ENCODE measurements at places on chromosomes 4 and X.

DNA sequence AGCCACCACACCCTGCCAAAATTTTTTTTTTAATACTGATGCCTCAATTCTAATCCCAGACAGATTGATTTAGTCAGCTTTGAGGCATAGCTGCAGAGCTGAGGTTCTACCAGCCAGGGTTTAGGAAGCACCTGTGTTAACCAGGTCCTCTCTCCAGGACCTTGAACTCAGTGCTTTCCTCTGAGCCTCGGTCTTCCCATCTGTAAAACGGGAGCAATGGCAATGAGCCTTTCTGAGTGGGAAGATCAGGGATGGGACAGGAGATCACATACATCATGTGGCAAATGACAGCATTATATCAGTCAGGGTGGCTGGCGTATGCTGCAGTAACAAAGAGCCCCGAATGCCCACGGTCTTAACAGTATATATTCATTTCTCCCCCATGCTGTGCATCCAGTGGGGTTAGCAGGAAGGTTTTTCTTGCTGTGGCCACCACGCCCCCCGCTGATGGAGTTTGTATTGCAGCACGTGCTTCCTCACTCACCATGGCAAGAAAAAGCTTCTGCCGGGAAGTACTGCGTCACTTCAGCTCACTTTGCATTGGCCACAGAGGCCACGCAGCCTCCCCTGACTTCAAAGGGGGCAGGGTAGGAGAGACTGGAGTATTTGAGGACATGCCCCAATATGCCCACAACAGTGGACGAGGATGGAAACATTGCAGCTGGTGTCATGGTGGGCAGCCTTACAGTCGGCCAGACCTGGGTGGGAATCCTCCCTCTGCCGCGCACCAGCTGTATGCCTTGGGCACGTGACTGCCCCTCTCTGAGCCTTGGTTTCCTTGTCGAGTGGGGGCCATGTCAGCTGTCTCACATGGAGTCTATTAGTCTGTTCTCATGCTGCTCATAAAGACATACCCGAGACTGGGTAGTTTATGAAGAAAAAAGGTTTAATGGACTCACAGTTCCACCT is 24.1 kb upstream of the MRFAP1 start:
- DNase-seq, result no peak

DNA sequence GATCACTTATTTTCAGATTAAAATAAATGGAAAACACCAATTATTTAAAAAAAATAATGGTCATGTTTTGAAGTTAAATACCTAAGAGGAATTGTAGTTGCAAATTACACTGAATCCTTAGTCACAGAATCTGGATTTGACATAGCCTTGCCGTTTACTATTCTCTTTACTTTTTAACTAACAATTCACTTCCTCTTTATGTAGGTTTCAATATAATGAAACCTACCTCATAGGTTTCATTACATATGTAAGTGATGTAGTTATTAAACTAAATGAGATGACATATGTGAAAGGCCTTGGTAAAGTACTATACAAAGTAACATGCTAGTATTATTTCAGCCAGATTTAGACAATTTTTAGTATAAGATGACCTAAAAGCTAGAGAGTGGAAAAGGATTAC is 6.5 kb downstream of the SPP1 start:
- no peak for DNase-seq

- no peak for DNase-seq
These were observed 1506.3 kb downstream of the ADGRL3 start for GRCh38 chr4:62706423-62706822.

DNA sequence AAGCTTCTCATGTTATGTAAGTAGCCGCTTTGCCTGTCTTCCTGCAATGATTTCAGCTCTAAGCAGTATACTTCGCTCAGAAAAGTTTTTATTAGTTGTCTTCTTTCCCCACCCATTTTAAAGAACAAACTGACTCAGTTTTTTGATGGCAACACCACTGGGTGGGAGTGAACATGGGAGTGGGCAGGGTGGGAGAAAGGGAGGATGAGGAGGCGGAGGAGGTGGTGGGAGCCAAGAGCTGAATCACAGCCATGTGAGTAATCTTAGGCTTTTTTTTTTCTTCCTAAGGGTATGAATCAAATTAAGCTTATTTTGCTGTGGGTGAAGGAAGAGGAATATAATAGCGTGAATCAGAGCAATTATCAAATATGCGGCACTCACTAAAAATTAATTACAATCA is 574.3 kb upstream of the DIPK2B start:
- DNase-seq, result no peak

DNA sequence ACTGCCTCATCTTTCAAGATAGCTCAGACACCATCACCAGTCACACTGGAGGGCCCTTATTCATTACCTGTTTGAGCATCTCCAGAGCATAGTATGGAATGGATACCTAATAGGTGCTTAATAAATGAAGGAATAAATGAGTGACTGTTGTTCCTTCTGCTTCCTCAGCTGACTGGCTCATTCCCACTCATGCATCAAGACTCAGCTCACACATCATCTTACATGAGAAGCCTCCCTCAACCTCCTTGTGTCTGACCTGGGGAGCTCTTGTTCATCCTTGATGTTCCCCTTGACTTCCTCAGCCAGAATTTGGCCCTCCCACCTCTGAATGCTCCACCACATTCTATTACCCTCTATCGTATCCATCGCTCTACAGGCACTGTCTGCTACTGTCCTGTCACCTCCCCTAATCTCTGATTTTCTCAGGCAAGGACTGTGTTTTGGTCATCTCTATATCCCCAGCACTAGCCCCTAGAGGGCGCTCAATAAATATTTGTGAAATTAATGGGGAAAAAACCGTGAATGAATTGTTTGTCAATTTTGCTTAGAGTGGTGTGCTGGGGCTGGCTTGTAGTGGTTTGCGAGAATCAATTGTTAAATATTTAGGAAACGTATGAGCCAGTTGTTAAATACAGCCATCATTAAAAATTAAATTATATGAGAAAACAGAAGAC is 88.3 kb downstream of the NHSL2 start:
- no peak for DNase-seq

DNA sequence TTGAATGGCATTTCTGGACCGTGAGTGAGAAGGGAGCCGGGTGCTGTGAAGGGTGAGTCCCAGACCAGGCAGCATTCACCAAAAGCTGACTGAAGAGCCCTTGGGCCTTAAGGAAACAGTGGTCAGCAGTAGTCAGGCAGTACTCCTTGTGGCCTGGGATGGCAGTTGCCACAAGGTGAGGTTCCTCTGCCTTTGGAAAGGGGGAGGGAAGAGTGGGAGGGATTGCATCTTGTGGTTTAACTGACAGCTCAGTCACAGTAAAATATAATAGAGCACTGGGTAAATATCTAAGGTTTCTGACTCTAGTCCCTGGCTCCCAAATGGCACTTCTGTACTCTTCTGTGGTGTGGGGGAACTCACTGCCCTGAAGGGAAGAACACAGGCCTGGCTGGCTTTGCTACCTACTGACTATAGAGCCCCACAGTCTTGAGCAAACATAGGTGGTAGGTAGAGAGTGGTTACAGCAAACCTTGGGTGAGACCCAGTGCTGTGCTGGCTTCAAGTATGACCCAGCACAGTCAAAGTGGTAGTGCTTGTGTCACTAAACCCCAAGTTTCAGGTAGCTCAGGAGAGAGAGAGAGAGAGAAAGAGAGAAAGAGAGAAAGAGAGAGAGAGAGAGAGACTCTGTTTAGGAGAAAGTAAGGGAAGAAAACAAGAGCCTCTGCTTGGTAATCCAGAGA is 154.2 kb downstream of the TEX11 start:
- DNase-seq, result no peak

- DNase-seq, result no peak
These were observed 19.4 kb downstream of the NKX6-1 start for GRCh38 chr4:84479663-84480062.

GRCh38 chr4:105120626-105121025 is 26.1 kb upstream of the TET2 start:
- DNase-seq, result no peak

GRCh38 chr4:184805462-184806228 is 20.1 kb downstream of the ACSL1 start:
- DNase-seq, result peak; percentile 82

- DNase-seq, result no peak
These were observed 48.5 kb downstream of the APOOL start for GRCh38 chrX:85052205-85052604.

DNA sequence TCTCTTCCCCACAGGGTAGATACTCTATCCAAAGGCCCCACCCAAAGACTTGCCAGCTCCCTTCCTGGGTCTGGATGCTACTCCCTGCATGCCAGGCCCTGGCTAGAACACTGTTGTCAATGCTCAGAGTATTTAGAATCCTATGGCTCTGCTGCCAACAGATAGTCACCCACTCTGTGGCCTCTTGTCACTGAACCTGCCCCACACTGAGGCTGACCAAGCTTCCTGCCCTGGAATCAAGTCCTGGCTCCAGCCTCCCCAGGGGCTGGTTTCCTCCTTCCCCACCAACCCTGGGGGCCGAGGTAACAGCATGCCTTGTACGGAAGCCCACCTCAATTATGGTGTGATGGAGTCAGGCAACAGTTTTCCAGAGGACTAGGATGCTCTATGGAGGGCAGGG is 63.3 kb downstream of the EFNB1 start:
- DNase-seq, result no peak

DNA sequence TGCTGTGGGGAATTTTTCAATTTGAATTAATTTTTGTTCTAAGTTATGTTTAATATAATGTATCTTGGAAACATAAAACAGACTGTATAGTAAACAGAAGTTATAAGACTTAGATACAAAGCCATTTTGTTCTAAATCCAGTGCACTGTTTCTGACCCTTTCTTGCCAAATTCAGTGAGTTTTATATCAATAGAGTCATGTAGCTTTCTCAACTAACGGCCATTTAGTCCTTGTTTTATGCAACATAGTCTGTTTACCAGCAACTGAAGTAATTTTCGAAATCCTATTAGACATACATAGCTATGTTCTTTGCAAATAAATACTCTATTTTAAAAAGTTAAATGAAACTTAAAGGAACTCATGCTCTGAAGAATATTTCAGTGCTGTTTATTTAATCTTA is 242.8 kb downstream of the ADGRL3 start:
- DNase-seq, result no peak

GRCh38 chr4:101184668-101185067 is 162.7 kb downstream of the PPP3CA start:
- DNase-seq, result no peak

DNA sequence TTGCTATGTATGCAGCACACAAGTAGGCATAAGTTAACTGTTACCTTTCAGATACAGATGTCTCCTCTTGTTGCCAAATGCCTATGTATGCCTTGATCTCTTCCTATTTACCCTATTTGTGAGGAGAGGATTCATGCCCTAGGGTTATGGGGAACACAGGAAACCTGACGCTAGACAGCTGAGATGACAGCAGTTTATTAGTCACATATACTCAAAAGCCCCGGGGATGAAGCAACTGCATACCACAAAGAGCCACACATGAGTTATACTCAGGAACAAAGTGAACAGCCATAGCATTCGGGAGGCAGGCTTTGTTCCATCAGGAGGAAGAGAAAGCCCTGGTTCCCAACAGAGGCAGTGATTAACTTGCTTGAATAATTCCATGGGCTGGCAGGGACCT is 1011.7 kb upstream of the PCDH7 start:
- DNase-seq, result no peak

- DNase-seq, result no peak
These were observed 75.6 kb downstream of the PRSS12 start for GRCh38 chr4:118277243-118277642.

DNA sequence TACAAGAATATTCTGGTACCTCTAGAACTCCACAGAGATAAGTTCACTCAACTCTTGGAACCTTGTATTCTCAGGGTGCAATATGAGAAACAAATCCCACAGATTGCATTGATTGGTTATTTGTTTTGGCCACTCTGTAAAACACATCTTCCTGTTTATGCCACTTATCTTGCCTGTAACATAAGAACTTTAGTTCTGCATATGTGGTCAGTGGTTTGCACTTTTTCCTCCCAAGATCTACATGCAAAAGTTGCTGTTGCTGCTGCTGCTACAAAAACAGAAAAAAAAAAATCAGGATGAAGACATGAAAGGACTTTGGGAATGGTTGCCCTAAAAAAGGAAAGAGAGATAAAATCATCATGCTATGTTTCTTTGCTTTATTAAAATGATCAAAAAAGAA is 9.6 kb downstream of the ODAPH start:
- DNase-seq, result no peak

DNA sequence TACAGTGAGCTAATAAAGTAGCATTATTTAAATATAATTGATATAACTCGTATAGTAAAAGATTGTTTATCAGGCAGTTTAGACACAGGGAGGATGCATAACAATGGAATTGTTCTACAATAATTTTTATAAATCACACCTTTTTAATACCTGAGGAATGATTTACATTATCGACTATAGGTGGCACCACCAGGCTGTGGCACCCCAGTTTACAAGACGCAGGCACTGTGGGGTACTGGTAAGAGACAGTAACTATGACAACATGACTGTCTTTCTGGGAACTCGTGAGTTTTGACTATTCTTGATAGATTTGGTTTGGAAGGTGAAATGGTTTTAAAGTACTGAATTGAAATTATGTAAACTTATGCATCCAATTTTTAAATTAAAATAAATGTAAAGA is 27.1 kb upstream of the STBD1 start:
- no peak for DNase-seq

GRCh38 chr4:165079476-165079875 is 25.8 kb downstream of the TRIM75 start:
- no peak for DNase-seq

DNA sequence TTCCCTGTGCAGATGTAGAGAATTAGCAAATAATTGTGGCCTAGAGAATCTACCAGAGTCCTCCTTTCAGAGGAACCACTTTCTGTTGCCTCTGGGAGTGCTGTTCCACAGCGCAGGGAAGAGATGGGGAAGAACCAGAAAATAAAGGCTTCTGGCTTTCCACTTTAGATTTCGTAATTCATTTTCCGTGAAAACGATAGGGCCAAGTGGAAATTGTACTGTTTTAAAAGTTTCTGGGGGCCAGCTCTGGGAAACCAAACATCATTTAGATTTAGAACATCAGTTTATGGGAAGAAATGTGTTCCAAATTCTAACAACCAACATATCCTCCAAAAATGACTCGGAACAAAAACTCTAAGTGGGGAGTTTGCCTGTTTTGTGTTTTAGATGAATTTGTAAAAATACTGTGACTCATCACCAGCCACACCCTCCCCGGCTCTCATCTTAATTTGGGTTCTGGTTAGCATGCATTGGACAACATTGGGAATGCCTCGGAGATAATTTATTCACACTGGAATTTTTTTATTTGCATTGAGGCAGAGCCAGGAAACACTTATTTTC is 65.2 kb upstream of the LNX1 start:
- DNase-seq, result no peak

DNA sequence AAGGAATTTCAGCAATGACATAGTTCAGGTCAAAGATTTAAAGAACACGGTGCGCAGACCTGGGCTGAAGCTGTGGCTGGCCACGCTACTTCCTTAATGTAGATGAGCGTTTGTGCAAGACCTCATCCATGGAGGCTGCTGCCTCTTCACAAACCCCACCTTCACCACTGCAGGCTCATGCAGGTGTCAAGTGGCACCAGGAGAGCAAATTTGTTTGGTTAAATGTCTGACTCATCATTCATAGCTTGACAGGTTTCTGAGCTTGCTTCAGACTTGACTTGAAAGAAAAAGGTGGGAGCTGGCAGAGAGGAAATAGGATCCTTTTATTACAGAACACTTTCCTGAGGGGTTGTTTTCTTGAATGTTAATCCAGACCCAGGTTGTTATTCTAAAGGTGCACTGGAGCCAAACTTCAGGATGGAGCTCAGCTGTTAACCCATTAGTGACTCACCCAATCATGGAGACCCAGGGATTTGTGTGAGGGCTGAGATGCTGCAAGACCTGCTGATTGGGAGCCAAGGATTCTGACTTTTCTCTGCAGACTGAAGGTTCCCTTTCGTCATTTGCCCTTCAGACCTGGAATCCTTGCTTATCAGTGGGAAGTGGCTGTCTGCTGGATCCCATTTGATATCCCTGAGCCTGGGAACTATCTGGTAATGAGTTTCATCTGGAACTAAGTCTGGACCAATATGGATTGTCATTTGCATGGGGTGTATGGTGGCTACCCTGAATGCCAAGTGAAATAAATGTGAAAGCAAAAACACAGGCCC is 315.3 kb downstream of the PTTG2 start:
- no peak for DNase-seq

Data from C1 segment of cervical spinal cord (tissue), 14 donors.